Adipocyte (in vitro differentiated cells): ENCODE measurements at places on chromosomes 6 and 20.

GRCh38 chr6:117677553-117678141 is 2.4 kb downstream of the NUS1 start:
- DNase-seq: peak; percentile 27

GRCh38 chr6:54619102-54619501 is 227.5 kb upstream of the FAM83B start:
- no peak for DNase-seq

- DNase-seq: peak; percentile 59
Observed at GRCh38 chr6:150336299-150336698, 32.5 kb upstream of the IYD start.

DNA sequence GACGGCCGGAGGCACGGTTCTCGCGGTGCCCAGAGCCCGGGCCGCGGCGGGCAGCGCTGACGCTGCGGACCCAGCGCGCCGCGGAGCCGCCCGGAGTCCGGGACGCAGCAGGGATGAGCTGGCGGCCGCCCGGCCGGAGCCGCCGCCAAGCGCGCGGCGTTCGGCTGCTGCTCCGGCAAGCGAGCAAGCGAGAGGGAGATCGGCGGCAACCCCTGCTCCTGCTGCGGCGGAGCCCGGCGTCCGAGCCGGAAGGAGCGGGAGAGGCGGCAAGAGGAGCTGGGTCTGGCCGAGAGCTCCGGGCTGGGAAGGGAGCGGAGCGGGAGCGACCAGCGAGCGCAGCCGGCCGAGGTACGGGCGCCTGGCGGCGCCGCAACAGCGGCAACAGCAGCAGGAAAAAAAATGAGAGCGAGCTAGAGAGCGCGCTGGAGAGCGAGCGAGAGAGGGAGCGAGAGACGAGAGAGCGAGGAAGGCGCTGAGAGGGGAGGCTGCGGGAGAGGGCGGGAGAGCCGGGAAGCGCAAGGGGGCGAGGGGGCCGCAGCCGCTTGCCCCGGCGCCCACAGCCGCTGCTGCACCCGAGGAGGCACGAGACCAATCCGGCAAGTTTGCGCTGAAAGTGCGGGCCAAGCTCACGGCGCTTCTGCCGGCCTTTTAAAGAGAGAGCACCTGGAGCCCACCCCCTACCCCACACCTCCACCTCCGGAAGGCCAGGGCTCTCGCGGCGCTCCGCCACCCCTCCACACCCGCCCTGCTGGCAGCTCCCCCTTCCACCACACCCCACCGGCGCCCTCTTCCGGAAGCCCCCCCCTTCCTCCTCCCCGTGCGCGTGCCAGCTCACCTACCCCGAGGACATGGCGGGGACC is 496 bp downstream of the GRM4 start:
- peak; percentile 72 for DNase-seq

GRCh38 chr6:36758516-36759147 is 61.0 kb downstream of the RAB44 start:
- DNase-seq: no peak

DNA sequence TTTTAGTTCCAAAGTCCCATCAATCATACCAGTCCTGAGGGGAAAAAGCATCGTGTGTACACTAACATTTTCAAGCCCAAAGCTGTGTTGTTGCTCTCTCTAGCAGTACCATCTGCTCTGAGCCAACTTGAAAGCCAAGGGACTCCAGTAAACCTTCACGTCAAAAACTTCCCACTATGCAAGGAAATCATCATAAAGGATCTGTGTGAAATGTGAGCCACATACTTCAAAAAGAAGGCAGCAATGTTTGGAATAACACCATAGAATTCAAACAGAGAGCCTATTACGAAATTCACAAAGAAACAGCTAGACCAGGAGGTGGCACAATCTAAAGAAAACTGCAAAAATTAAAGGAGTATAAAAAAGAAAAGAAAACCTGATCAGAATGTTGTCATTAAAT is 399.8 kb upstream of the EPHA7 start:
- no peak for DNase-seq

DNA sequence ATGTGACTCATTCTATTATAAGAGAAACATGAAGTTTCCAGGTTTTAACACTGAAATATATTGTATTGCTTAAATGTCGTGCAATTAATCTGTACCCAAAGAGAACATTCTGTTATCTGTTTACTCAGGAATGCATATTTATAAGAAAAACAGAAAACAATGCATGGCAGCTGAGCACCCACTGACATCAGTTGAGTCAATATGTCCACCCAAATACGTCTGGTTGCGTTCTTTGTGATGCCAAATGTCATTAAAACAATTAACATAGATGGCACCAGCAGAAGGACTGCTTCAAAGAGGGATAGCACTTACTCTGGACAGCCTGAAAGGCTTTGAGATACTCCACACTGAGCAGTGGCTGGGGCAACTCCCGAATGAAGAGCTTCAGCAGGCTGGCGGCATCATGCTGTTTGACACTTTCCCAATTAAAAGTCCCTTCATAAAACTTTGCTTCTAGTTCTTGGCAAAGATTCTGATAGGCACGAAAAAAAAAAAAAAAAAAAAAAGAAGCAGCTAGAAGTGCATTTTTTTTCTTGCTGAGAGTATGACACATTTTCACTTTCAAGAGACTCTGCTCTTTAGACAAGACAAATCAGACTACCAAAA is 102.3 kb downstream of the ARHGAP18 start:
- peak; percentile 32 for DNase-seq

DNA sequence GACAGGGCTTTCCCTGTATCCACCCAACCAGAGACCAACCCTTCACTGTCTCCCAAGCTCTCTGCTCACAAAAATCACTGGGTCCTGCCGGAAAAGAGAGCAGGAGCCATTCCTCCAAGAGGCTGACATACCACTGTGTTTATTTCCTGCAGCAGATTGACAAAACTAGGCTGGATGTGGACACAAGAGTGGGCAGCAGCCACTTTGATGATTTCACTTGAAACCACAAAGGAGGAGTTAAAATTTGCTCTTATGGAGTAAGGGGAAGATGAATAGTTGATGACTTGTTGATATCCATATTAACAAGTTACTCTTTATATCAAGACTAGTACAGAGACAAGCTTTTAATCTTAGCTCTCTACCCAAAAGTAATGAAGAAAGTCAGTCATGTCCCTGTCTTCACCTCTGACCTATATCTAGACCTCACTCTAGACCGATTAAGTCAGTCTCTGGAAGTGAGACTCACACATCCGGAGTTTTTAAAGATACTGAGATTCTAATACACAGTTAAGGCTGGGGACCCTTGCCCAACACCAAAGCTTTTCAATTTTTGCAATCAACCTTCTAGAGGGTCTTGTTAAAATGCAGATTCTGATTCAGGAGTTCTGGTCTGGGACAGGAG is 73.8 kb downstream of the SCML4 start:
- no peak for DNase-seq

DNA sequence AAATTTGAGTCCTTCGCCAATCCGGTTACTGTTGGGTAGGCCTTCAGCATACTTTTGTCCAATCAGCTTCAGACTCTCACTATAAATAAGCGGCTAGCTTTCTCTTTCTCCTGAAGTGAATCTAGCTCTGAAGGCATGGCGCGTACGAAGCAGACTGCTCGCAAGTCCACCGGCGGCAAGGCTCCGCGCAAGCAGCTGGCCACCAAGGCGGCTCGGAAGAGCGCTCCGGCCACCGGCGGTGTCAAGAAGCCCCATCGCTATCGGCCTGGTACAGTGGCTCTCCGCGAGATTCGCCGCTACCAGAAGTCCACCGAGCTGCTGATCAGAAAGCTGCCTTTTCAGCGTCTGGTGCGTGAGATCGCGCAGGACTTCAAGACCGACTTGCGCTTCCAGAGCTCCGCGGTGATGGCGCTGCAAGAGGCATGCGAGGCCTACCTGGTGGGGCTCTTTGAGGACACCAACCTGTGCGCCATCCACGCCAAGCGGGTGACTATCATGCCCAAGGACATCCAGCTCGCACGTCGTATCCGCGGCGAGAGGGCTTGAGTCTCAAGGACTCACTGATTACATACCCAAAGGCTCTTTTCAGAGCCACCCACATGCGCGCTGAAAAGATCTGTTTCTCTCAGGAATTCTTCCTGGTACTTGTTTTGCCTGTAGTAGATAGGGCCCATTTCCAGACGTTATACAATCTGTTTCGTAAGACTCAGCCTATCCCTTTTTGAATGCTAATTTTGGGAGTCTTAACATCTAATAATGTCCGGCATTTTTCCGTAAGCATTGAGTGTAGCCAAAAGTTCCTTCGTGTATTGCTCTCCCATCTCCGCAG is 102.0 kb downstream of the OR2B2 start:
- peak; percentile 96 for DNase-seq

GRCh38 chr6:121544691-121545090 is 109.2 kb downstream of the GJA1 start:
- no peak for DNase-seq

DNA sequence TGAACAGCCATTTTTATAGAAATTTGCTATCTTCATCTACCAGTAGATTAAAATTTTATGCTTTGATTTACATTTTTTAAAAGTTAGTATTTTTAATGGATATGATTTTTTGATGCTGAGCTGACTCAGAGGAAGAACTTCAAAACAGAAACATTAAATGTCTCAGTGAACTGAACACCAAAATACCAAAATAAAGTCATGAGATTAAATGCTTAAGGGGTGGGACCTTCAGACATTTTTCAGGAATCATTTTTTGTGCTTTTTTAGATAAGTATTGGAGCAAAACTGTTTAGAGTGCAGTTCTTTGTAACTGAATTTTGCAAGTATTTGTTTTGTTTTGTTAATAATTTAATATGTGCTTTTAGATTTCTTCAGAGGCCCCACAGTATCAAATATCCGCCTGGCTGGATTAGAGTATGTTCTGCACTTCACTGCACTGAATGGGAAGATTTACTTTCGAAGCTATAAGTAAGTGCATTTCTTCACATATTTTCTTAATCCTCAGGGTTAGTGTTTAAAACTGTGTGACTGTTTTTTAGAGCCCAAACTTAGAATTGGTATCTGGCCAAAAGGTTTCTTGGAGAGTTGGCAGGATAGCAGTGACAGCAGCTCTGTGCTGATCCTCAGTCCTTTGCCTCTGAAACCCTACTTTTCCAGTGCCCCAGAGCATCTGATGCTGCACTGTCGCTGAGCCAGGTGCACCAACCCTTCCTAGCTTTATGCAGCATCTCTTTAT is 33.7 kb downstream of the RPF2 start:
- DNase-seq: peak; percentile 77

DNA sequence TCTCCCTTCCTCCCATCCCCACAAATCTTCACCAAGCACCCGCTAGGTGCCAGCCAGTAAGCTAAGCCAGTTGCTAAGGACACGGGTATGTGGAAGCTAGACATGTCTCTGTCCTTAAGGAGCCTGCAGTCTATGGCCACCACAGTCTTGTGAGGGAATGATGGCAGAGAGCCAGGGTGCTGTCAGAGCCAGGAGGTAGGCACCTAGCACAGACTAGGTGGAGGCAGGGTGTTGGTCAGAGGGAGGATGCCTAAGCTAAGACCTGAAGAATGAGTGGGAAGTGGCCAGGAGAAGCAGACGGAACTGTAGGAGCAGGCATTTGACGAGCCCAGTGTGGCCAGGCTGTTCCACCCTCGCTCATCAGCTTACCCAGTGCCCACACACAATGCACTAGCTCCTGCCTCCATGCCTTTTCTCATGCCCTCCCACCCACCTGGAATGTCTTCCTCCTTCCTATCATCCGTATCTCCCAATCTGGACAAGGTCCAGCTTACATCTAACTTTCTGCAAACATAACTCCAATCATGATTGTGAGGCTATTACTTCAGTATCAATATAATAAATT is 125.6 kb downstream of the FOXC1 start:
- no peak for DNase-seq

DNA sequence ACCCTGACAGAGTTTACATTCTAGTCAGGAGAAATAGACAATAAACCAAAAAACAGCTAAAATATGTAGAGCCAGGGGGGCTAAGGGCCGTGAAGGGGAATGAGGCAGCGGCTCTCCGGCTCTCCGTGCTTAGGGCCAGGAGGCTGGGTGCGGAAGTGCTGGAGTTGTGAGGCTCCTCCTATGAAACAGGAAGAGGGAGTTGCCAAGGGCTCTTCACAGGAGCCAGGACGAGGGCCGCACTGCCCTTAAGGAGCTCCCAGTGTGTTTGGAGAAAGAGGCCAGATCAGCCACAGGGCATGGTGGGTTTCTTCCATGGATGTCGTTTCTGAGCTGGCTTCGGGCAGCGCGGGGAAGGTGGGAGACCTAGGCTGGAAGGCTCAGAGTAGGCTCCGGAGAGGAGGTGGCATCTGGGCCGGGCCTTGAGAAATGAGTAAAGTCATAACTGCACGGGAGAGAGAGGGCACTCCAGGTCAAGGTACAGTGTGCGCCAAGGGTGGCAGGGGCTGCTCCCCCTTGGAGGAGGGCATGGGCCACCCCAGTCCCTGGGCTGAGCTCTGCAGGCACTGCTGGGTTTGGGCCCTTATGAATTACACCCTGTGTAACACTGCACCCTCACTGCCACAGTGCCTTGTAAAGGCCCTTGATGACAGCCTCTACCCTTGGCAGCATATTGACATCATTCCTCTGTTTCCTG is 20.8 kb upstream of the MLN start:
- no peak for DNase-seq

GRCh38 chr6:8993111-8993510 is 557.8 kb upstream of the SLC35B3 start:
- no peak for DNase-seq

GRCh38 chr6:41736186-41736733 is 852 bp upstream of the TFEB start:
- no peak for DNase-seq

DNA sequence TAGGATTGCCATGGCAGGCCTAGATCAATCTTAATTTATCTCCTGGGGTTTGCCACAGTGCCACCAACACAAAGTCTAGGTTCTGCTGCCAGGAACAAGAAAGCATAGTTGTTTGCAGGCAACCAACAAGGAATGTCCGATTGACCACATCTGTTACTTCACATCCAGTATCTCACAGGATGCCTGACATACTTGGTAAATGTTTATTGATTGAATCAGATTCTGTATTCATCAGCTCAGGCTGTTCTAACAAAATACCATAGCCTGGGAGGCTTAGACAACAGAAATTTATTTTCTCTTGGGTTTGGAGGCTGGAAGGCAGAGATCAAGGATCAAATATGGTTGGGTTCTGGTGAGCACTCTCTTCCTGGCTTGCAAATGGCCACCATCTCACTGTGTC is 26.3 kb upstream of the MC3R start:
- no peak for DNase-seq

DNA sequence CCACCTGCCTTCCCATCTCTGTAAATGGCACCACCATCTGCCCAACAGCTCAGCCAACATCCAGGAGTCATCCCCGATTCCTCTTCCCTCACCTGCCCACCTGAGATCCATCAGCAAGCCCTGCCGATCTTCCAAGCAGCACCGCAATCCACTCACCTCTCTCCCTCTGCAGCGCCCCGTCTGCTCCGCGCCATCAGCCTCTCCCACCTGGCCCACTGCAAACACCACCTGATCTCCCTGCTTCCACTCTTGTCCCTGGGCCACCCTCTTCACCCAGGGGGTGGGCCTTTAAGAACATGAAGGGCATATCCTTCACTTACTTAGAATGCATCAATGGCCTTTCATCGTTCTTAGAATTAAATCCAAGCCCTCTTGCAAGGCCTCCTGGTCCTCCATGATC is 457.3 kb upstream of the SULF2 start:
- no peak for DNase-seq
